Stimulated activated CD4-positive, alpha-beta T cell treated with anti-CD3 and anti-CD28 coated beads, Interleukin-15, amount 100 ng/mL, for 24 hours (primary cell): ENCODE measurements at places on chromosomes 3 and 15.

GRCh38 chr15:101541501-101542292, 52.2 kb upstream of the PCSK6 start:
- DNase-seq, result no peak

DNA sequence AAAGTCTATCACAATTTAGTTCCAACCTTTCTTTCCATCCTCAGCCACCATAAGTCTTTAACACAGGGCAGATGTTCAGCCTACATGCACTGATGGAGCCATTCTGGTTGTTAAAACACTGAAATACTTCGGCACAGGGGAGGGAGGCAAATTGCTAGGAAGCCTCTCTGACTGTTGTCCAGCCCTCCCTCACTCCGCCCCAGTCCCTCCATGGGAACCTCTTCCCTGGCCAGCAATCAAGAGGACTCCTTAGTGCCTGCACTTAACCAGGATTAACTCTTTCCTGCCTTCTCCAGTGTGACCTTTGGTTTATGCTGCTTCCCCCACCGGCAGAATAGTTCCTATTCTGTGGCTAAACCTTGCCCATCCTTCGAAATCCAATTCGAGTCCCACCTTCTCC, 47.0 kb upstream of the USP3 start:
- no peak for DNase-seq

GRCh38 chr3:151918253-151919029, 45.0 kb downstream of the SUCNR1 start:
- DNase-seq, result no peak

DNA sequence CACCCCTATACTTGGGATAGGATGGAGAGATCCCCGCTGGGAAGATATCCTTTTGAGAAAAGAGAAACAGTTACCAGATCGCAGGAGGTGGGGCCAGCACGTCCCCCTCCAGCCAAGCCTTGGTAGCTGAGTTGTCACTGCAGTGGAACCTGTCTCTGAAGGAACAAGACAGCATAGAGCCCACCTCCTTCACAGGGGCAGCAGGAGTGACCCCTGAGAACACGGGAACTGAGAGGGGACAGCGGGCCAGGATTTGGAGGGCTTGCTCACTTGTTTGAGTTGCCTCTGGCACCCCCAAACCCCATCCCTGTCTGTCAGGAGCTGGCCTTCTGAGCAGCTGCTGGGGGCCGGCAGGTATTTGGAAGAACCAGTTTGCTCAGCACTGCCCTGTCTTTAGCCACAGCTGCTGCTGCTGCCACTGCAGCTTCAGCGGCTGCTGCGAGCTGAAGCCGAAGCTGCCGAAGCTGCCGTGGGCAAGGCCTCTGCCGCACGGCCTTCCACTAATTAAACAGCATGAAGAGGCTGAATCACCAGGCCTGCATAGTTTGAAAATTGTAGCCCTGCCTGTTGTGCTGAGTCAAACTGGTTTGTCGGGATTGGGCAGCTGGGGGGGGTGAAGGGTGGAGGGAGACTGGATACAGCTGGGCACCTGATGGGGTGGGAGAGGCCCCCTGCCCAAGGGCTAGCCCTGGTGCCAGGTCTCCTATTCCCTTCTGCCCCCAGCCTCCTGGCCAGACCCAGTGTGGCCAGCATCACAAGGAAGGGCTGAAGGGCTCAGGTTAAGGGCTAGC, 4.0 kb downstream of the EPHB3 start:
- no peak for DNase-seq

GRCh38 chr15:26037369-26037768, 174.2 kb upstream of the ATP10A start:
- no peak for DNase-seq

DNA sequence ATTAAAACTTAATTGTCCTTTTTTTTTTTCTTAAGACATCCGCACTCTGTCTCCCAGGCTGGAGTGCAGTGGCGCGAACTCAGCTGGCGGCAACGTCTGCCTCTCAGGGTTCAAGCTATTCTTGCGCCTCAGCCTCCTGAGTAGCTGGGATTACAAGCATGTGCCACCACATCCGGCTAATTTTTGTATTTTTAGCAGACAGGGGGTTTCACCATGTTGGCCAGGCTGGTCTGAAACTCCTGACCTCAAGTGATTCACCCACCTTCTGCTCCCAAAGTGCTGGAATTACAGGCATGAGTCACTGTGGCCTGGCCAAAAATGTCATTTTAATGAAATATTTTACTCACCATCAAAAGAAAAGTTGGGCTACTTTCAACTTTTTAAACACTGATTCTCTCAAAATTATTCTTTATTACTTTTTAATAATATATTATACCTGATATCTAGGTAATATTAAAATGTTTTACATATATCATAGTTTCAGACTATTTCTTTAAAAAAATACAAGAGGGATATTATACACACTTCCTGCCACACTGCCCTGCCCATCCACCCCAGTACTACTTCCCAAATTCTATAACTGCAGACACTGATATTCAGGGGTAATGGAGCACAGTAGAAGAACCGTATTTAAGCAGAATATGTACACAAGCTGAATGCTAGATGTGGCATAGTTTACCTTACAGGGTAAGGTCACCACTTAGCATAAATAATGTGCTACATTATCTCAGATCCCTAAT, 723.9 kb upstream of the ZNF385D start:
- no peak for DNase-seq

DNA sequence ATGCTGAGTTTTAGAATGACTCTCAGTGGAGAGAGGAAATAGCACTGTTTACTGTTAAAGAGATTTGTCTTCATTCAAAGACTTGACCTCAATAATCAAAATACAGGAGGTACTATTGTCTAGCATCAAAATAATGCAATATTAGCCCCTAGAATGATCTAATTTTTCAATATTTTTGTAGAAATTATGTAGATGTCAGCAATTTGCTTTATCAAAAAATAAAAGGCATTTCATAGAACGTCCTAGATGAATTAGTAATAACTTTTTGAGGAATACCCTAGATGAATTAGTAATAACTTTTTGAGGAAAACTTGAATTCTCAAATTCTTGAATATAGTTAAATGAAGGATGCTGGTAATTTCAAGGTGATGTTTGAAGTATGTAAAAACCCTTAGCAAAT, 1252.1 kb upstream of the CADM2 start:
- DNase-seq, result no peak

- no peak for DNase-seq
Observed at GRCh38 chr3:129522953-129523352, 5.5 kb upstream of the RHO start.

DNA sequence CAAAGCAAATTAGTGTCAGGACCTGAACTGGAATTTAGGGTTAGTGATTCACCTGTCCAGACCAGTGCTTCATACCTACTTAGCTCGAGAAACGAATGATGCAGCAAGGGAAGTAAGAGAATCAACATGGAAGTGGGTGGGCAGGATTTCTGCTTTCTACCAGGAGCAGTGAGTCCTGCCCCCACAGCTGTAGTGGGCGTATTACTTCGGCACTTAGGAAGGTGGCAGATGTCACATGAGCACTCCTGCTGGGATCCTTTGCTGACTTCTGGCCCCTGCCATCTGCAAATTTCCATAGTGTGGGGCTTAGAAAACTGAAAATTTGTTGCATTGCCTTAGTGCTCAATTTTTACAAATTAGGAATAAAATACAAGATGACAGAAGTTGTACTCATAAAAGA, 31.2 kb downstream of the RYR3 start:
- no peak for DNase-seq

DNA sequence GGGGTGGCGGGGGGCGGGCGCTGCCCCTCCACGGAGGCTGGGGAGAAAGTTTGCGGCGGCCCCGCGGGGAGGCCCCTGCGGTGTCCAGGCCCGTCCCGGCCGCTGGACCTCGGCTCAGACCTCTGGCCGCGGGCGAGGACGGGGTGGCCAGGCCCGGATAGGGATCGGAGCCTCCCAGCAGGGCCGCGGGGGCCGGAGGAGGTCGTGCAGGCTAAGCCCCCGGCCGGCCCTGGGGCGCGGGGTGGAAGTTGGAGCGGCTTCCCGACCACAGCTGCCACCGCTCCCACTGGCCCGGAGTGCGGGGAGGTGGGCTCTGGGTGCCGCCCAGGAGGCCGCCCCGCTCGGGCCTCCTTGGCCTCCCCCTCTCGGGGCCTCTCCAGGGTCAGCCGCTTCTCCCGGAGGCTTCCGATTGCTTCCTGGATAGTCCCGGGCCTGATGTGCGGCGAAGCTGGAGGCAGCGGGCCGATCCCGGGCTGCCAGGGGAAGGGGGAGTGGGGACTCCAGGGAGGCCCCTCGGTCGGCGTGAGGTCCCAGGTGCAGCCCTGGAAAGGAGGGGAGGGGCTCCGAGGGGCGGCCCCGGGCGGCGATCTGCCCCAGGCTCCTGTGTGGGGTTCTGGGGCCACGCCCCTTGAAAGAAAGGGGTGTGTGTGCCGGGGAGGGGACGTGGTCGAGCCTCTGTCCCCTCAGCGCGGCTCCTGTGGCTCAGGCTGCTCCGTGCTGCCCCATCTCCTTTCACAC, 907 bp downstream of the PLXNA1 start:
- DNase-seq, result peak; percentile 64

- DNase-seq, result no peak
Observed at GRCh38 chr3:87546216-87546615, 269.8 kb upstream of the POU1F1 start.

DNA sequence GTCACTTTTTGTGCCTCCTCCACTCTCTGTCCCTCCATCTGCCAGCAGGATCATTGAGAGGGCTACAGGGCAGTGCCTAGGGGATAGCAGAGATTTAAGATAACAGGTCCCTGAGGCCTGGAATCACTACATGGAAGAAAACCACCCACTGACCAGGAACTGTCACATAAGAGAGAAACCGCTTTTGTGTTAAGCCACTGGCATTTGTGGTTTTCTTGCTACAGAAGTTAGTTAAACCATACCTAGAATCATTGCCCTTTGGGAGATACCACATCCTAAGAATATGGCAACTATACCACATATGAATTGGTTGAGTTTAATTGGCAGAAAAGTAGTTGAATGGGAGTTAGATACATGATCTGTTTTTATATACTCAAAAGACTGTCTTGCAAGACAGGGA, 112.8 kb upstream of the LPP start:
- DNase-seq, result no peak

GRCh38 chr3:131550562-131551465, 48.0 kb upstream of the MRPL3 start:
- no peak for DNase-seq

- no peak for DNase-seq
Observed at GRCh38 chr3:114424337-114424736, 130.5 kb downstream of the TIGIT start.

- no peak for DNase-seq
Observed at GRCh38 chr3:158379517-158379916, 191.5 kb upstream of the MLF1 start.

DNA sequence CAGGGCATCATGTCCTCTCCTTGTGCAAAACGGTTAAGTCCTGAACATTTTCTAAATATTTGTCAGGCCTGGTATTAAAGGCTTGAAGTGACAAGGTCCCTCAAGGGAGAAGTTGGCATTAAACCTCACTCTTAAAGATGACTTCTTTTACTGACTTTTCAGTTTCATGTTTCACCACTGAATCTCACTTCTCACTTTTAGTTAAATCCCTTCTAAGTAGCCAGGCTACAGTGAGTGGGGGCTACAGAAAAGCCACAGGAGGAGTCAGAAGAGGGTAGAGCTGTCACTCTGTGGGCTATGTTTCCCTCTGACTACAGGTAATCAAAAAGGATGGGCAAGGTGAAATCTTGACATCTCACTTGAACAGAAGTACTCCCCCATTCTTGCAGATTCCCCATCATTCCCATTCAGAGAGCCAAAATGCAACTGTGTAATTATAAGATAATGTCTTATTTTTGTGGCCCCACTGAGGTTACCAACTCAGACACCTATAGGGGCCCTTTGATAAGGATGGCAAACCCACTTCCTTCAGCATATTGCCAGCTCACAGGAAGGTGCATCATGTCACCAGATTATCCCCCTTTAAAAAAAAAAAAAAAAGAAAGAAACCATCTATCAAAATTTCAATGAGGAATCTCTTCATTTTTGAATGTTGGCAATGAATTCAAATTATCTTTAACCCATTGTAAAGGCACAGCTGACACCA, 790.1 kb upstream of the CFAP20DC start:
- DNase-seq, result peak; percentile 19

DNA sequence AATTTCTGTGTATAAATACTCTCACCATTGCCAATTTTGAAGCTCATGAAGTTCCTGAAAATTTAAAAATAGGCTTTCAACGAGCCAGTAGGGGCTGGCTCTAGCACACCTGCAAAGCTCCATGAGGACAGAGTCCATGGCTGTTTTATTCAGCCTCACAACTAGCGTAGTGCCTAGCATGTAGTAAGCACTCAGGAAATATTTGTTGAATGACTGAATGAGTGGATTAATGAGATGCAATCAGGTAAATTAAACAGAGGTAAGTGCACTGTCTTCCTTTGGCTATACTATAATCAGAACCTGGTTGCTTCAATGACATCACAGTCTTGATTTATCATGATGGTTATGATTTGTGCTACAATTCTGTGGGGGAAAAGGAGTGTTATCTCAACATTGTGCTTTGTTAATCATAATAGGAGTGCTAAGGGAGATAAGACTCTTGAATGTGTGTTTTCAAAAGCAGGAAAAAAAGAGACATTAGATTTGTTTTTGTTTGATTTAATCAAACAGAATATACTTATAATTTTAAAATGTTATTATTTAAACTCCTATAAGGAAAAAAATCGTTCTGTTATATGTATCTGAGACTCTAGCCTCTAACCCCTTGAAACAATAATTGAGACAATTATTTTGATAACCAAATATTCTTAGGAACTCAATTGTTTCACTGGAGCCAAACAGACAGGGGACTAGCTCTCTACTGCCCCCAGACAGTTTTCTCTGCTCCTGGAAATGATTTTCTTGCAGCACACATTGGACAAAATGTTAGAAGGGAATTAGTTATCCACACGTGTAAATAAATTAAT, 171.7 kb upstream of the ATP11B start:
- DNase-seq, result no peak

- no peak for DNase-seq
Observed at GRCh38 chr3:169583269-169583668, 80.2 kb downstream of the MECOM start.

DNA sequence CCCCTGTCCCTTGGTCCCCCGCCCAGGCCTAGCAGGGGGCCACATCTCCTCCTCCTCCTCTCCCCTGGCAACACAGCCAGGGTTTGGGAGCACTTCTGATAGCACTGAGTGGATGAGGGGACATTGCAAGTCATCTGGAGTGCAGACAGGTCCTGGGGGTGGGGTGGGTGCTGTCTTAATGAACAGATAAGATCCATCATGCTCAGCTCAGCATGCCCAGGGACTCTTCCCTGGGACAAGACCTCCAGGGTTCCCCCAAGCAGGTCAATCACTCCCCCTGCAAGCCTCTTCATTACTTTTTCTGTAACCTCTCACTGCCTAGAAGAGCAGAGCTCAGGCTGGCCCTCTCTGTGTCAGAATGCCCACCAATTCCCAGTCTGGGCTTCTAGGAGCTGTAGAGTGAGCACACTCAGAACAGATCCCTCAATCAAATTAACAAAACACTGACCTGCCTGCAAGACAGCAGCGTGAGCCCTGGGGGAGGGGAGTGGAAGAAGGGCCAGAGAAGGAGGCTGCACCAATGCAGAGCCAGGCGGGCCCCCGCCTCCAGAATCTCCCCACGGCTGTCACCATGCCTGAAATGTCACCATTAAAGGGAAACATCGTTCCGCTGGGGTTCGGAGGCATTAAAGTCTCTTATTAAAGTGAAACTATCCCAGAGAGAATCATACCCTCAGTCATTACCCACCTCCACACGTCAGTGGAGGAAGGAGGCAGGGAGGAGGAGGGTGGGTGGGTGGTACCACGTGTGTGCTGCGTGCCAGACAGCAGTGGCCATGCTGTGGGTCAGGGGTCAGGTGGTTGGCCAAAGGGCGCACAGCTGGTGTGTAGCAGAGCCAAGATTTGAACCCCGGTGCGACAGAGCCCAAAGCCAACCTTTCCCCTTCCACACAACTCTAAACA, 114.7 kb upstream of the LINGO1 start:
- DNase-seq, result peak; percentile 5
